ENCODE measurements at places on chromosomes 1 and 21. TPM values are rescaled to one million over a fixed set of nuclear protein-coding genes. Genes with fewer than 3 reads are reported as not detected.
A peak's percentile ranks its signal among the peaks of the same experiment; 100 is the strongest.

The LCE6A gene
- total RNA-seq = not detected

The MFSD2A gene
- 3.9 TPM for total RNA-seq

The DNM3 gene
- total RNA-seq = 1.3 TPM

The FAM167B gene
- total RNA-seq = 1.8 TPM

The OR10K2 gene
- not detected for total RNA-seq

The TTLL10 gene
- 2.4 TPM for total RNA-seq

DNA sequence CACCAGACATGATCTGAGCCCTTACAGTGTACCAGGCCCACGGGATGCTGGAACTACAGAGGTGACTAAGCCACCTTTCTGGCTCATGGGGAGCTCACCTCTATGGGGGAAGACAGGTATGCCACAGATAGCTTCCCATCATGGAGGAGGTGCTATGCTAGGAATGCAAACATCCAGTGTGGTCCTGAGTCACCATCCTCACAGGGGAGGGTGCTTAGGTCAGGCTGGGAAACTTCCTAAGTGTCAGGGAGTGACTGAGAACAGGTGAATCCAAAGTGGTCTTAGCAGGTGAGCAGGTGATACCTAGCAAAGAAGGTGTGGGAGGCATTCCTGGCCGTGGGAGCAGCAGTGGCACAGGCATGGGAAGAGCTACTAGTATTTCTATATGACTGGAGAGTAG is 8.6 kb upstream of the RASSF5 start:
- no peak overlapping the region for H3K4me3 ChIP-seq
- peaks cover 55% of the 10 kb centered on the region for H3K36me3 ChIP-seq
- no peak for DNase-seq
- no peaks in the 10 kb centered on the region for H3K27me3 ChIP-seq
- H3K4me1 ChIP-seq = peaks cover 31% of the 10 kb centered on the region
- no peak overlapping the region for H3K27ac ChIP-seq

GRCh38 chr1:231592809-231593208 is 33.8 kb upstream of the DISC1 start:
- no peaks in the 10 kb centered on the region for H3K36me3 ChIP-seq
- H3K27ac ChIP-seq = no peak overlapping the region
- DNase-seq = no peak
- no peaks in the 10 kb centered on the region for H3K4me1 ChIP-seq
- no peaks in the 10 kb centered on the region for H3K27me3 ChIP-seq
- H3K4me3 ChIP-seq = no peak overlapping the region

- H3K4me1 ChIP-seq = peaks cover 17% of the 10 kb centered on the region
- no peaks in the 10 kb centered on the region for H3K27me3 ChIP-seq
- H3K4me3 ChIP-seq = no peak overlapping the region
- H3K36me3 ChIP-seq = peaks cover 4% of the 10 kb centered on the region
Measured at GRCh38 chr1:93771843-93772242, 90.2 kb upstream of the BCAR3 start.

- DNase-seq = no peak
- H3K36me3 ChIP-seq = no peaks in the 10 kb centered on the region
- H3K27me3 ChIP-seq = peaks cover 83% of the 10 kb centered on the region
- no peak overlapping the region for H3K27ac ChIP-seq
Measured at GRCh38 chr1:175863299-175864050, 120.1 kb upstream of the TNR start.

DNA sequence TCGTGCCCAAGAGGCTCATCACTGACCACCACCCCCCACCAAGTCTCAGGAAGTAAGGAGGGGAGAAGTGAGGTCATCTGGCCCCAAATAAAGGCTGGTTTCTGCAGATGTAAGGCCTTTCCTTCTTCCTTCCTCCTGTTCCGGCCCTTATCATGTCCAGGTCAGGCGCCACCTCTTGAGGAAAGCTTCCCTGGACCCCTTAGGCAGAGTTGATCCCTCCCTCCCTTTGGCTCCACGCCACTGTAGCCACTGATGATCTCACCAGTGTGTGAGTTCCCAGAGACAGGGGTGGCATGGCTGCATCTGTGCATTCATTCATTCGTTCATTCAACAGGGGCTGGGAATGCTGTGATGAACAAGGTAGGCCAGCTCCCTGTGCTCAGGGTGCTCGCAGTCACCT is 59.2 kb downstream of the TAS1R2 start:
- no peak overlapping the region for H3K27ac ChIP-seq
- H3K36me3 ChIP-seq = peaks cover 5% of the 10 kb centered on the region
- no peak overlapping the region for H3K4me3 ChIP-seq
- H3K27me3 ChIP-seq = peaks cover 60% of the 10 kb centered on the region

DNA sequence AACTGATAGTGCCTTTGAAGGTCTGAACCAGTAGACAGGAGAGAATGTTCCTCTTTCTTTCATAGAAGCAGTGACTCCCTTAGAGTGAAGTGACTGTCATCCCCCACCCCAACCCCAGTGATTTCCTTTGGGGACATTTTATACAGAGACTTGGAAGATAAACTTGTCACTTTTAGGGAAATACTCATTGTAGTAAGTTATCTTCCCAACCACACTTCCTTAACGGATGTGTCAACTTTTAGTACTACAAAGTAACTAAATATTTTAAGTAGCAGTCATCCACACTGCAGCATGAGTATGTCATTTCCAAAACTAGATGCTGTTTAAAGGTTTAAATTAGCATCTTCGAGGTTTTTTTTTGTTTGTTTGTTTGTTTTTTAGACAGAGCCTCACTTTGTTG is 13.7 kb downstream of the LRRC8B start:
- no peak overlapping the region for H3K27ac ChIP-seq
- H3K4me1 ChIP-seq = no peaks in the 10 kb centered on the region
- no peak for DNase-seq
- H3K27me3 ChIP-seq = no peaks in the 10 kb centered on the region

DNA sequence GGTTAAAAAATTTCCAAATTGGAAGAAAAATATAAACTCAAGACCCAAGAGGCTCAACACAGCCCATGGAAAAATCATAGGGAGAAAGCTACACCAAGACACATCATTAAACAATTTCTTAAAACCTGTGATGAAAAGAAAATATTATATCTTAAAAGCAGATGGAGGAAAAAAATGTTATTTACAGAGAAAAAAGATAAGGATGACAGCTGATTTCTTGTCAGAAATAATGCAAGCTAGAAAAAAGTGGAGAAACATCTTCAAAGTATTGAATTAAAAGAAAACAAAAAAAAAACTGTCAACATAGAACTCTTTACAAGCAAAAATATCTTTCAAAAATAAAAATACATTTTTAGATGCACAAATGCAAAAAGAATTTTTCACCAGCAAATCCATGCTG is 930.5 kb downstream of the ADGRL2 start:
- DNase-seq = no peak
- no peaks in the 10 kb centered on the region for H3K36me3 ChIP-seq
- H3K27me3 ChIP-seq = no peaks in the 10 kb centered on the region
- no peak overlapping the region for H3K4me3 ChIP-seq
- H3K4me1 ChIP-seq = no peaks in the 10 kb centered on the region
- H3K27ac ChIP-seq = no peak overlapping the region

- H3K4me1 ChIP-seq = peaks cover 51% of the 10 kb centered on the region
- H3K27ac ChIP-seq = no peak overlapping the region
- peaks cover 9% of the 10 kb centered on the region for H3K36me3 ChIP-seq
- no peaks in the 10 kb centered on the region for H3K27me3 ChIP-seq
- no peak overlapping the region for H3K4me3 ChIP-seq
- peak; percentile 58 for DNase-seq
Measured at GRCh38 chr1:27686223-27686990, 14.4 kb upstream of the IFI6 start.

GRCh38 chr21:41737651-41738324 is 29.1 kb downstream of the RIPK4 start:
- peaks cover 9% of the 10 kb centered on the region for H3K4me1 ChIP-seq
- H3K36me3 ChIP-seq = peaks cover 65% of the 10 kb centered on the region
- H3K27me3 ChIP-seq = no peaks in the 10 kb centered on the region
- no peak for DNase-seq

DNA sequence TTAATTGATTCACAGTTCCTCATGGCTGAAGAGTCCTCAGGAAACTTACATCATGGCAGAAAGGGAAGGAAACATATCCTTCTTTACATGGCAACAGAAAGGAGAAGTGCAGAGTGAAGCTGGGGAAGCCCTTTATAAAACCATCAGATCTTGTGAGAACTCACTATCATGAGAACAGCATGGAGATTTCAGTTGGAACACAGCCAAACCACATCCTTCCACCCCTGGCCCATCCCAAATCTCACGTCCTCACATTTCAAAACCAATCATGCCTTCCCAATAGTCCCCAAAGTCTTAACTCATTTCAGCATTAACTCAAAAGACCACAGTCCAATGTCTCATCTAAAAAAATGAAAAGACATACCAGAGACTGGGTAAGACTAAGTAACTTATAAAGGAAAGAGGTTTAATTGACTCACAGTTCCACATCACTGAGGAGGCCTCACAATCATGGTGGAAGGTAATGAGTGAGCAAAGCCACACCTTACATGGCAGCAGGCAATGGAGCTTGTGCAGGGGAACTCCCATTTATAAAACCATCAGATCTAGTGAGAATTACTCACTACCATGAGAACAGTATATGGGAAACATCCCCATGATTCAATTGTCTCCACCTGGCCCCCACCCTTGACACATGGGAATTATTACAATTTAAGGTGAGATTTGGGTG is 105.2 kb downstream of the MRPL39 start:
- H3K27me3 ChIP-seq = no peaks in the 10 kb centered on the region
- no peak for DNase-seq
- no peak overlapping the region for H3K27ac ChIP-seq
- no peaks in the 10 kb centered on the region for H3K4me1 ChIP-seq
- no peaks in the 10 kb centered on the region for H3K36me3 ChIP-seq
- H3K4me3 ChIP-seq = no peak overlapping the region

- peaks cover 16% of the 10 kb centered on the region for H3K36me3 ChIP-seq
- no peak for DNase-seq
- peak overlapping the region; percentile 84 for H3K27ac ChIP-seq
- peaks cover 76% of the 10 kb centered on the region for H3K4me1 ChIP-seq
- H3K4me3 ChIP-seq = no peak overlapping the region
Measured at GRCh38 chr1:181116819-181117390, 28.4 kb downstream of the IER5 start.

DNA sequence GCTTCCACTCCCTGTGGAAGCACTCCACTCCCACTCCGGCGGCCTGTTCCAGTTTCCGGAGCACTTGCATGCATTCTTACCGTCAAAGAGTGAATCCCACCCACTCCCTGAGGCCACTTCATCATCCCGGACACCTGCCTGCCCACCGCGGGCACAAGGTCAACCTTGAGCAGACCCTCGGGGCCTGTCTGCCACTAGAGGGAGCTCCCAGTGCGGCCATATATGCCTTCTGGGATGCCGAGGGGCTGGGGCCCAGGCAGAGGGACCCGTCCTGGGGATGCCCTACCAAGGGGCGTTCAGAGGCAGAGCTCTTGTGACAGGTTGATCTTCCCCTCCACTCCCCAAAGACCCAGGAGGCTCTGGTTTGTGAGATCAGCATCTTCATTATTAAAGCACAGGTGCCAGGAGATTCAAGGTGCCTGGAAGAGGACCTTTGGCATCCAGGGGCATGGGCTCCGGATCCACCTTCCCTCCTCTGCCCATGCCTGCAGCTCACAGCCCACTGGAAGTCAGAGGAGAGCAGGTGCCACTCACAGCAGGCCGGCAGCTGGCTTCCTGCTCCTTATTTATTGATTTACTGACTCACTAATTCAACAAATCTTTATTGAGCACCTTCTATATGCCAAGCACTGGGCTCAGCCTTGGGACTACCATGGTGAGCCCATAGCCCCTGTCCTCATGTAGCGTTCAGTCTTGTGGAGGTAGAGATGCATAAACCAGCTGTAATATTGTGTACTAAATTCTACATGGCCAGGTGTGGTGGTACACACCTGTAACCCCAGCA is 47.3 kb downstream of the UBIAD1 start:
- H3K4me3 ChIP-seq = no peak overlapping the region
- peaks cover 27% of the 10 kb centered on the region for H3K27me3 ChIP-seq
- peak; percentile 8 for DNase-seq
- H3K27ac ChIP-seq = no peak overlapping the region

GRCh38 chr1:36625935-36626310 is 143.2 kb upstream of the CSF3R start:
- H3K4me1 ChIP-seq = no peaks in the 10 kb centered on the region
- H3K4me3 ChIP-seq = no peak overlapping the region
- H3K27me3 ChIP-seq = peaks cover 89% of the 10 kb centered on the region
- peaks cover 4% of the 10 kb centered on the region for H3K36me3 ChIP-seq
- H3K27ac ChIP-seq = no peak overlapping the region
